ENCODE measurements at places on chromosomes 1 and 21. TPM values are rescaled to one million over a fixed set of nuclear protein-coding genes. Genes with fewer than 3 reads are reported as not detected.

- DNase-seq = no peak
Measured at GRCh38 chr1:109845658-109846057, 65.0 kb upstream of the CSF1 start.

- peak; percentile 51 for DNase-seq
Measured at GRCh38 chr1:56967900-56968832, 2.4 kb upstream of the C8B start.

DNA sequence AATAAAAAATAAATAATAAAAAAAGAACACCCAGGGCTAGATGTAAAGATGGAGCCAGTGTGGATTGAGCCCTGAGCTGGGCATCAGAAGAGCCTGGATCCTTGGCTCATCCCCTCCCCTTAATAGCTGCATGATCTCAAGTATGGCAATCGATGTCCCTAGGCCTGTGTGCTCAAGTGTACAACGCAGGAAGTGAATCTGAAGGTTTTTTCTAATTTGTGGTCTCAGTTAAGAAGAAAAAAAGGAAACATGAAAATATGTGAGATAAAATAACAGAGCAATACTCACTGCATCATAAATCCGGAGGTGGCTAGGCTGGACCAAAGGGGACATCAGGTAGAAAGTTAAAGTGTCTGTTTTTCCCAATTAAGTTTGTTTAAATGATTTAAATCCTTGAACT lies 47.3 kb upstream of the SLC44A3 start:
- no peak for DNase-seq

GRCh38 chr1:210372491-210372890 lies 43.8 kb downstream of the HHAT start:
- DNase-seq = no peak

DNA sequence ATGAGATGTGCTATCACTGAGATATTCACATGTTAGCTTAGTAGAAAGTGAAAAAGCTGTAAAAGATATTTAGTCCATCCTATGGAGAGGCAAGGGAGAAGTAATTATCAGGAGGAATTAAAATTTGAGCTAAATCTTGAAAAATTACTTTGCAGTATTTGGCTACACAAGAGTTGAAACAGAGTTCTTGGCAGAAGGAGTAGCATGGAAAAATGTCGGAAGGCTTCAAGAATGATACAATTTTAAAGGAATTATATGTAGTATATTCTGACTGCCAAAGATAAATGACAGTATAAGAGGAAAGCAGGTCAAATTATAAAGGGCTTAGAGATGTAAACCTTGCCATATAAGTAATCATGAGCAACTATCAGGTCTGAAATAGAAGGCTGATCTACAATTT lies 518.9 kb downstream of the BRINP3 start:
- no peak for DNase-seq

DNA sequence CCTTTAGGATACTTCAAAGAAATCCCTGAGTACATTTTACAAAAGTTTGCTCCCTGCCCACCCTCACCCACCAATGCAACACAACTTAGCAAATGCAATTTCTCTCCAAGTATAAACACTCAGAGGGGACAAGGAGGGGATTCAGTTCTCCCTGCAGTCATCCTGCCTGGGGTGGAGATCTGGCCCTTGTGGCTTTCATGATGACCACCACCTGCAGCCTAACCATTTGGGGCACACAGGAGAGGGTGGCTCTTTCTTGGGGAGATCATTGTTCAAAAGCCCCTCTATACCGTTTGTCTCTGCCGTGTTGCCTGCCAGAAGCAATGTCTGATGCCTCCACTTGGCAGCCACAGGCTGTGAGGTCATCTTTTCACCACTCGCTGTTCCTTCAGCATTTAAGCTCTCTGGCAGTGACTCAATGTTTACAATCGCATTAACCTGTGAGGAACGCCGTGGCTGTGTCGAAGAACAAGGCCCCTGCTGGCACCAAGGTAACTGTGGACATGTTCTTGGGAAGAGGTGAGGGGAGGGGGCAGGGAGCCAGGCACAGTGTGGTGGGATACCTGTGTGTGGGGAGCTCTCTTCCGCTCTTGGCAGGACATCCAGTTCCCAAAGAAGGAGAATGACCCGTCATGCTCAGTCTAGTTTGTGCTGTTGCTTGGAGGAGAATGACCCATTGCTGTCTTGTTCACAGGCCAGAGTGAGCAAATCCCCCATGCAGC lies 103.9 kb upstream of the DUSP10 start:
- no peak for DNase-seq

DNA sequence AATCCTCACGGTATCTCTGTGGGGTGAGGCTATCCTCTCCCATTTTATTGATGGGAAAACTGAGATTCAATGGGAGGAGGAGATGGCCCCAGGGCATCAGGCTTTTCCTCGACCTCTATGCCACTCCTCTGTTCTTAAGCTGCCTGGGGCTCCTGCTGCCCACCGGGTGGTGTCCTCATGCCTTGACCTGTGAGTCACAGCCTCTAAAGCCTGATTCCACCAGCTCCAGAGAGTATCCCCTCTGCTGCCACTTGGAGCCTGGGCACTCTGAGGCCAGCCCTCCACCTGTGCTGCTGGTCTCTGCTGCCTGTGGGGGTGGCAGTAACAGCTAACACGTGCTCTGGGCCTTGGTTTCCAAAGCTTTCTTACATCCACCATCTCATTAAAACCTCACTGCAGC lies 241.2 kb downstream of the TRABD2B start:
- no peak for DNase-seq

DNA sequence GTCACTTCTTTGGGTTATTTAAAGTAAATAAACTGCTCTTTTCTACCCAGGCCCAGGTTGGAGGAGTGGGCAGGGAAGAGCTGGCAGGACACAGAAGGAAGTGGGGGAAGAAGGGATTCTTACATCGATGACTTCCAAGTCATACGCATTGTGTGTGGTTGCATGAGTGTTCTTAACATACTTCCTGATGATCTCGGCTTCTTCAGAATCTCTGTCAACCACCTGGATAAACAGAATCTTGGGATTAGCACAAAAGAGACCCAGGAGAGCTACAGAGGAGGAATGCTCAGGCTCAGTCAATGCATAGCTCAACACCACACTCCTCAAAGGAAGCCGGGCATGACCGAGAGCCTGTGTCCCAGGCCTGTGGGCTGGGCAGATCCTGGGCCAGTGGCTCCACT lies 42.1 kb downstream of the PARP1 start:
- no peak for DNase-seq

GRCh38 chr1:39132505-39133339 lies 71.8 kb upstream of the MACF1 start:
- DNase-seq = peak; percentile 87

DNA sequence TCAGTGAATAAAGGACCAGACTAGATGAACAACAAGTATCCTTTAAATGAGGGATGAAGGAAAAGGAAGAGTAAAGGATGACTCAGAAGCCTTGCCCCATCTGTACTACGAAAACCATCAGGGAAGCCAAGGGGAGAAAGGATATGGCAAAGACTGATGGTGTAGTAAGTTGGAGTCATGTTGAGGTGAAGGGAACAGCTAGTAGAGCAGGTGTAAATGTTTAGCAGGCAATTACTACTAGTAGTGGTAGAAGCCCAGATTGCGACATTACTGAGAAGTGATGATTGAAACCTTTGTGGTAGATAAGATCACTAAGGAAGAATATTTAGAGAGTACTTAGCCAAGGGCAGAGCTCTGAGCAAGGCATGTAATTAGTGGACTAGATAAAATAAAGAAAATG lies 84.0 kb downstream of the PHTF1 start:
- DNase-seq = no peak

DNA sequence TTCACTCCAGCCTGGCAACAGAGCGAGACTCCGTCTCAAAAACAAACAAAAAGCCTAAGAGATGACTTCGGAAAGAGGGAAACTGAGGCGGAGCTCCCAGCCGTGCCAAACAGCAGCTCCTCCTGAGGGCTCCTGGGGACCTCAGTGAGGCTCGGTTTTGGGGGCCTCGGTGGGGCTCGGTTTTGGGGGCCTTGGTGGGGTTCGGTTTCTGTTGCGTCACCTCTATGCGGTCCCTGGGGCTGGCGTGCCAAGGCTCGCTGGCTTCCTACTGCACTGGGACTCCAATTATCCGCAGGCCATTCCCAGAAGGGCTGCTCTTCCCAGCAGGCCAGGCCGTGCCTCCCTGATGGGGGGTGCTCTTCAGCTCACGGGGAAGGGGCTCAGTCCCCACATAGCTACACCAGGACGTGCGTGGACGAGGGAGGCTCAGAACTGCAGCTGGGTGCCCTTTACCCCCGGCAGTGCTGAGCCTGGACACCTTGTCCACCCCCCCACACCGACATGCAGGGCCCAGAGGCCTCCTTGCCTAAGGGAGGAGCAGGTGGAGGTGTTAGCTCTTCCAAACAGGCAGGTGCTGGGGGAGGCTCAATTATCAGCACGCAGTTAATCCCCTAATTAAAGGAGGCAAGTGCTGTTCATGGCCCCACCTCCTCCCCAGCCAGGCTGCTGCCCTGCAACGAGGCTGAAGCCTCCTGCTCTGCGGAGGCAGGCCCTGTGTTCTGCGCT lies 5.1 kb upstream of the C1orf159 start:
- peak; percentile 41 for DNase-seq

DNA sequence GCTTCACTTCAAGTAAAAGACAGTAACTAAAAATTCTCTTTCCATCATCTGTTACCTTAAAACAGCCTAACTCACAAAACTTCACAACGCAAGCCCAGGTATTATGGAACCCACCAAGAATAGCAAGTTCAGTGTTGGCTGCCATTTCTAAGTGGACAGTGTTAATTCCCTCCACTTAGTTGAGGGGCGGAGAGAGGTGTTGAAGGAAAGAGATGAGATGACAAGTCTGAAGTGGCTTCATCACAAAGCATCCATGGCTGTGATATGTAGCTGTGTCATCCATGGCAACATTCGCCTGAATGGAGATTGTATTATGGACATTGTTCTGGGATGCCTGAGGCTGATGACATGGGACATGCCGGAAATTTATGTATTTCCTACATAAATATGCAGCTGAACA lies 101.8 kb downstream of the SIM2 start:
- no peak for DNase-seq

GRCh38 chr1:47388030-47388890 lies 27.8 kb upstream of the FOXE3 start:
- DNase-seq = no peak

DNA sequence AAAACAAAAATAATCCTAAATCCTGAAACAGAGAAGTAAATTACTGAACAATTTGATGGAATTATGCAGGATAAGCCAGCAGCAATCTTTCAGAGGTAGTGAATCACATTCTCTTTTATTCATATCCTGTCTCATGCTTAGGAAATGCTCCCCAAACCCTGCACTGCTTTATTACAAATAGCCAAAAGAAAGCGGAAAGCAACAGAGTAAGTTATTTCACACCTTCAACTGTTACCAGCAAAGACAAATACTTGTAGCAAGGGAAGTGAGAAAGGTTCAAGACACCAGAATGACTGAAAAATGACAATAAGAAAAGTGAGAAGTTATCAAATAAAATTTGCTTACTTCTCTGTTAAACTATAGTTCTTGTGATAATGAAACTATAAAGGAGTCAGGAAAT lies 6.2 kb downstream of the ZRANB2 start:
- DNase-seq = no peak

- no peak for DNase-seq
Measured at GRCh38 chr1:234546890-234547788, 62.8 kb downstream of the IRF2BP2 start.

DNA sequence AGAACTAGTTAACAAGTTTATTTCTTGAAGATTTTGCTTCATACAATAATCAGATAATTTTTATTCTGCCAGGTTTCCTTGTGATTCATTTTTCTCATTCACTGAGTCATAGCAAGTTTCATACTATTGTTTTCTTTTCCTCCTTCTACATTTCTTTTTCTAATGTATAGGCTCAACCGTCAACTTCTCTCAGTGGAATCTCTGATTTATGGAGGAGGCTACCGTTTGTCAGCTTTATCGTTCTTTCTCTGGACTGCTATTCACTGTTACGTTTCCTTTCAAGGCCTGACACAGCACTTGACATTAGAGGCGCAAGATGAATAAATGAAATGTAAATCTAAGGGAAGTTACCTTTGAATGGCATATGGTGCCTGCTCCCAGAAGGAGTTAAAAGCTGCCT lies 284.3 kb upstream of the NR5A2 start:
- DNase-seq = no peak

DNA sequence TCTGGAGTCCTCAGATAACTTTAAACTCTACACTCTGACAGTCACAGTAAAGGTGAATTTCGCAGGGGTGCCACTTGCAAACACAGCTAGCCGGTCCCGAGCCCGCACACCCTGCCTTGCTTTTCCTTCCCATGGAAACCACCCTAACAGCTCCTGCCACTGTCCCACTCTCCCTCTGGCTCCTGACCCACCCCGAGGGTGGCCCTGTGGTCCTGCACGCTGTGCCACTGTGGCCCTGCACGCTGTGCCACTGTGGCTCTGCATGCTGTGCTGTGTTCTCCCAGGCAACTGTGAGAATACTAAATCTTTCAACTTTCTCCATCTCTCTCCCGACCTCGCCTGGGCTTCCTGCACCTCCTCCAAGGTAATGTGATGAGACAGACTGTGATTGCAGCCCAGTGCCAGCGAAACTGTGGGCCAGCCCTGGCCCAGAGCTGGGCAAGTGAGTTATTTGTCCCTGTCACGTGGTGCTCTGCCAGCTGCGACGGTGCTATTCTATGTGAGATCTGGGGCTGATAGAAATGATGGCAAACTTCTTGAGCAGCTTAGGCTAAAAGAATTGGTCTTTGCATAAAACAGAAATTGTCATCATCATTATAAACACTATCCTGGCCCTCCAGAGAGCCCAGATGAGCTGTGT lies 63.4 kb upstream of the TARBP1 start:
- DNase-seq = no peak

GRCh38 chr1:94831641-94832040 lies 11.5 kb downstream of the SLC44A3 start:
- no peak for DNase-seq

- no peak for DNase-seq
Measured at GRCh38 chr21:22728091-22728490, 1729.9 kb downstream of the NCAM2 start.

Gene KCNC4
- total RNA-seq = 10.0 TPM

Gene RABIF
- total RNA-seq = 8.3 TPM

Gene RBP7
- 8.5 TPM for total RNA-seq

Gene MX1
- total RNA-seq = 211 TPM

Gene CYP2J2
- 2.7 TPM for total RNA-seq

Gene CNIH3
- total RNA-seq = 2.1 TPM

Gene IQGAP3
- 1.7 TPM for total RNA-seq

Gene NPPA
- total RNA-seq = 2.6 TPM

Gene AKNAD1
- 1.3 TPM for total RNA-seq

Gene CA6
- not detected for total RNA-seq

Gene TPTE
- total RNA-seq = not detected
